ENCODE measurements at places on chromosomes 2 and 18. TPM values are rescaled to one million over a fixed set of nuclear protein-coding genes. Genes with fewer than 3 reads are reported as not detected.

DNA sequence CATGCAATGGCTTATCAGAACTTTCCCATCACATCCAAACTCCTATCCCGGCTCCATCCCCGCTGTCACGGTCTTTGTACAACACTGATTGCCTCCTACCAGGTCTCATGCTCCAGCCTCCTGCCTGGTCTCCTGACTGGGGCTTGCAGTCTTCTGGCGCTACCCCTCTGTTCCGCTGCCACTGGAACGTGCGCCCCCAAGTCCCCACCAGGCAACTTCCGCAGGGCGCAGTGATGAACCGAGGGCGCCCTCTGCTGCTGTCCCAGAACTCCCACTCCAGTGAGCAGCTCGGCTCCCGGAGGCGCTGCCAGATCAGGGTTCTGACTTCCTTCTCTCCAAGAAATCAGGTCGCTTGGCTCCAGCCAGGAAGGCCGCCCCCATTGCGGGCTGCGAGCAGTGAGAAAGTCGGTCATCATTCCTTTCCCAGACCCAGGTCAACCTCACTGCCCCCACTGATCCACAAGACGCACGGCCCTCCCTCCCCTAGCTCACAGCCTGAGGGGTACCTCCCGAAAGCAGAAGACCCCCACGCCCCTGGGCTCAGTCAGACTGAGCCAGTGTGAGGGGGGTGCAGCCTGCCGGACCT is 43.9 kb upstream of the RAB11FIP5 start:
- DNase-seq, result no peak

Gene MCM6
- total RNA-seq, result 44.1 TPM

- no peak for DNase-seq
These were observed 46.2 kb downstream of the COL4A4 start for GRCh38 chr2:227117852-227118251.

- DNase-seq, result no peak
These were observed 232.6 kb upstream of the SKOR2 start for GRCh38 chr18:47484068-47484467.

- DNase-seq, result no peak
These were observed 1.1 kb upstream of the PPP3R1 start for GRCh38 chr2:68253219-68254068.

GRCh38 chr2:170576296-170576695 is 138.8 kb upstream of the SP5 start:
- no peak for DNase-seq

- DNase-seq, result no peak
These were observed 52.7 kb downstream of the ATP9B start for GRCh38 chr18:79121746-79122474.

Gene SIX3
- not detected for total RNA-seq

DNA sequence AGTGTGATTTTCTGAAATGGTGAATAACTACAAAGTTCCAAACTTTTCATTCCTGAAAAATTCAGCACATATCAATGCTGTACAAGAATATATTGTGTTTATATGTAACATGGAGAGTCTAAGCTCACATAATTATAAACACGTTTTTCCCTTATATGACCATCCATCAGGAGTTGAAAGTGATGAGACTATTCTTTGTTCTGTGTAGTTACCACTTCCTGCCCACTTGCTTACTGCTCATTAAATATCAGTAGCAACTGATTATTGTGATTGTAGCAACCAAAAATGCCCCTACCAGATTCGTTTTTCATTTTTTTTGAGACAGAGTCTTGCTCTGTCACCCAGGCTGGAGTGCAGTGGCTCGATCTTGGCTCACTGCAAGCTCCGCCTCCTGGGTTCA is 30.8 kb downstream of the OTX1 start:
- no peak for DNase-seq

- DNase-seq, result no peak
These were observed 1040.7 kb upstream of the SLC39A10 start for GRCh38 chr2:194616334-194616733.

- DNase-seq, result no peak
These were observed 176.0 kb downstream of the SMAD2 start for GRCh38 chr18:47754311-47755101.

DNA sequence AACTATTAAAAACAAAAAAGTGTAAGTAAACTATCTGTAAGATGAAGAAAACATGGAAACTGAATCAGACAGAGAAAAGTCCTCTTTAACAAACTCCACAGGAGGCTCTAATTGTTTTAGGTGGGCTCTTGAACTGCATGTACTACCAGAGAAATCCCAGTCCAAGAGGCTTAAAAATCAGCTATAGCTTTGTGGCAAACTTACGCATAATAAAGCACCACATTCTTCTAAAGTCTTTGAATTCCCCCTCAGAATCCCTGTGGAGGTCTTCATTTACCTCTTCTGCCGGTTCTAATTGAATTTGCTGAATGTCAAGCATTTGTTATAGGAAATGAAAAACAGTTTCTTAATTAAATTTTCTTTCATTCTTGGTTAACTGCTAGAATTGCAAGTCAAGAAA is 40.8 kb downstream of the CHN1 start:
- DNase-seq, result no peak

Gene GREB1L
- 2.3 TPM for total RNA-seq

GRCh38 chr2:56333812-56334485 is 150.2 kb downstream of the CCDC85A start:
- DNase-seq, result no peak

Gene STAT4
- 12.4 TPM for total RNA-seq

DNA sequence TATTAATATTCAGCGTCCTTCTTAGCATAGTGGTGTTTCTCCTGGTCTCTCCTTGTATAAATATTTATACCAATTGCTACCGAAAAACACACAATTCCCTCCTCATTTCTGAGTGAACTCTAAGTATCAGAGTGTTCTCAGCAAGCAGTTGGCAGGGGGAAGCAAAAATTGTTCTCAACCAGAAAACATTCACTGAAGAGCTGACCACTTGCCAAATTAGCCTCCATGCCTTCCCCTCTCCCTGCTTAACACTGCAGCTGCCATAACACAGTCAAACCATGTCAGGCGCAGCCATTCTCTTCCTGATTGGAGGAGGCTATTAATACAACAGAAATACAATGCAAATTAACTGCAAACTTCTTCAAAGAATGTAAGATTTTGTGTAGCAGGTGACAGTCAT is 105.0 kb downstream of the COL6A3 start:
- DNase-seq, result no peak

- DNase-seq, result no peak
These were observed 90.6 kb upstream of the RAB6C start for GRCh38 chr2:129888896-129889295.

GRCh38 chr2:128734521-128735295 is 416.0 kb upstream of the HS6ST1 start:
- no peak for DNase-seq

- no peak for DNase-seq
These were observed 222.1 kb downstream of the MTX2 start for GRCh38 chr2:176491172-176491904.

DNA sequence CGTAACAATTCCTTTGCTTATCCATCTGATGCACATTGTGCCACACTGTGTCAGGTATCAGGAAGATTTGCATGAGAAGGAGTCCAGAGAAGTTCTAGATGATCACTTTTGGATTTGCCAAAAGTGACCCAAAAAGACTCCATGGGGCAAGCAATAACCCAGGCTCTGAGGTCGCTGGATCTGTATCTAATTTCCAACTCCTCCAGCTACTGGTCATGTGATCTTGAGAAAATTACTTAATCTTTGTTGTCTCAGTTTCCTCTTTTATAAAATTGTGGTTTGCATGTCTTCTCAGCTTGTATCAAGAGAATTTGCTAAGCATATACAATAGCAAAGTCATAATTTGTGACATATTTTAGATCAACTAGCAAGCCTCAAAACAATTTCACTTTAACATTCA is 61.3 kb upstream of the ITGA4 start:
- no peak for DNase-seq

Gene SLC23A3
- 2.4 TPM for total RNA-seq

Gene PAIP2B
- total RNA-seq, result 0.73 TPM

Gene UGT1A8
- total RNA-seq, result not detected

Gene EVX2
- not detected for total RNA-seq

Gene CCDC141
- total RNA-seq, result not detected

GRCh38 chr2:109417701-109418335 is 195.9 kb downstream of the SEPTIN10 start:
- peak; percentile 59 for DNase-seq

DNA sequence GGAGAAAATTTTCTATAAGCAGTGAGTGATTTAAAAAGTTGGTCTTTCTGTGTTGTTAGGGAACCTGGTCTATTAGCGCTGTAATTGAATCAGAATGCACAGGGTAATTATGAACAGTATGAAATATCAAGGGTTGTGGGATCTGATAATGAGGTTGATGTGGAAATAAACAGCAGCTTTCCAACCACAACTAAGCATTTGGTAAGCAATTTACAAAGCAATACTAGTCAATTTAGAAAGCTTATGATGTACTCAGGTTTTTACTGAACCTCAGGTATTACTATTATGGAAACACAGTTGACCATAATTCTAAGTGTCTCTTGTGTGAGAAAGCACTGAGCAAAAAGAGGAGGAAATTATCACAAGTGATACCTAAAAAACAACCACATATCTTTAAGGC is 11.0 kb upstream of the SMCHD1 start:
- DNase-seq, result no peak

Gene CRACDL
- 17.0 TPM for total RNA-seq

- DNase-seq, result no peak
These were observed 461.1 kb upstream of the UBE2E3 start for GRCh38 chr2:180519276-180519675.

Gene CTLA4
- not detected for total RNA-seq

DNA sequence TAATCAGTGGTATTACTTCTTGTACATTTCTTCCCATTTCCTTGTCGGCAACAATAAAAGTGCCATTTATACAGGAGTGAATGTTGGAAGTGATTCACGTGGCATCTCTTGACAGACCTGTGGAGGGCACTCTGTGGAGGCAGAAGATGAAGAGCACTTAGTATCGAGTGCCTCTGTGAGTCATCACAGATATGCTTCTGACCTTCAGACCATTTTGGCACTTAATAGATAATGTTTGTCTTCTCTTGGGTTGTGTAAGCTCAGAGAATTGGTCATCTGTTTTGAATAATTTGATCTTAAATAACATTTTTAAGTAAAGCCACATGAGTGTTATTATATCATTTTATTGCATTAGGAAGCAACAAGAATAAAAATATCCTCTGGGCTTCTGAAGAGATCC is 305.5 kb downstream of the PTPRM start:
- DNase-seq, result no peak

- DNase-seq, result no peak
These were observed 51.1 kb upstream of the STPG4 start for GRCh38 chr2:47206181-47206580.

Gene CIB4
- total RNA-seq, result not detected

- no peak for DNase-seq
These were observed 873.0 kb downstream of the CPS1 start for GRCh38 chr2:211429256-211429920.

Gene FSIP2
- total RNA-seq, result 1.7 TPM

DNA sequence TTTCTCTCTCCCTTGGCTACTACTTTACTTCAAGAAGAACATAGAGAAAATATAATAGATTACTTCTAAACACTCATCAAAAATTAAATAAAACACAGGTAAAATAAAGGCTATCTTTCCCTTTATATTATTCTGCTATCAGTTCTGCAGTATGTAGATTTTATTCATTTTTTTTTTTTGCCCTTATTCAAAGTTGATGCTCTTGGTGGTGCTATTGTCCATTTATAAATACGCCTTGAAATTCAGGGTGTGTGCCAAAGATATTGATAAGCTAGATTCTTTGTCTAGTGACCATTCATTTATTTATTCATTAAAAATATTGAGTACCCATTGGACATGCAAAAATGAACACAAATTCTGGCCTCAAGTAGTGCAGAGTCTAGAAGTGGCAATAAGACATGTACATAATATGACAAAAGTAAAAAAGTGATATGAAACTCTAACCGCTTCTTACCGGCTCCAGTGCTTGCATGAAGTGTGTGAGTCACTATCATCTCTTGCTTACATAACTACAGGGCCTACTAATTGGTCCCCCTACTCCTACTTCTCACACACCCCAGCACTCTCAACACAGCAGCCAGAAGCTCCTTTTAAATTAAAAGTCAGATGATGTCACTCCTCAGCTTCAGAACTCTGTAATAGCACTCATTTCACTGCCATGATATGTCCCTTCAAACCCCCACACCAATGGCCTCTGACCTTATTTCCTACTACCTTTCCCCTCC is 208.3 kb upstream of the FANCL start:
- no peak for DNase-seq

Gene AKAIN1
- total RNA-seq, result not detected

Gene CDKL4
- total RNA-seq, result 1.1 TPM

DNA sequence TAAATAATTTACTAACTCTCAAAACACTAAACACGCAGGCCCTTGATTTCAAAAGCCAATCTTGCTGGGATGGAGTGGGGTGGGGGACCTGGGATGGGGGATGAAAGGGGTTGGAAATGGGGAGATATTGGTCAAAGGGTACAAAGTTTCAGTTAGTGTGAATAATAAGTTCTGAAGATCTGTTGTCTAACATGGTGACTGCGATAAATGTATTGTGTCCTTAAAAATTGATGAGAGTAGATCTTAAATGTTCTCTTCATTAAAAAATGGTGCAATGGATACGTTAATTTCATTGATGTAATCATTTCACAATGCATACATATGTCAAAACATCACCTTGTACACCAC is 505 bp upstream of the ACYP2 start:
- no peak for DNase-seq

DNA sequence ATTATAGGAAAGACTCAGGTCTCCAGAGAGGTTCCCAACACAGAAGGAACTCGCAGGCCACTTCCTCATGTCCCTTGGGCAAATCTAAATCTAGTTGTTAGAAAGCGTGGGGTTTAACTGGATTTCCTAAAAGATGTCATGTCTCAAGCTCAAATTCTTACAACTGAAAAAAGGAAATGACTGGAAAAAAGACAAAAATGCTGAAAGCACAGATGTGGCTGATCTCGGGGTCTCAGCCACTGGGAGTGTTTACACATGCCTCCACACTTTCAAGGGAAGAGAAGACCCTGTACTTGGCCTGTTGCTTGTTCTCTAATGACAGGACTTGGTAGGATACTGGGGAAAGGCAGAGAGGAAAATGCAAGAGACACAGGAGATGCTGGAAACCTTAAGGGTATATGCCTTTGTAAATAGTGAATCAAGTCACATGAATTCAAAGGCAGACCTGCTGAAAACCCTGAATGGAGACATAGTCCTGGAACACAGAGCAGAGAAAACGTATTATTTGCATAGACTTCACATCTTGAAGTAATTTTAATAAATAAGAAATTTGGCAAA is 160.9 kb upstream of the MEIS1 start:
- no peak for DNase-seq

- DNase-seq, result no peak
These were observed 56.1 kb downstream of the ASAP2 start for GRCh38 chr2:9262671-9263171.

GRCh38 chr2:238945433-238946150 is 97.7 kb downstream of the TWIST2 start:
- no peak for DNase-seq
